ENCODE measurements at places on chromosomes 4 and X.

DNA sequence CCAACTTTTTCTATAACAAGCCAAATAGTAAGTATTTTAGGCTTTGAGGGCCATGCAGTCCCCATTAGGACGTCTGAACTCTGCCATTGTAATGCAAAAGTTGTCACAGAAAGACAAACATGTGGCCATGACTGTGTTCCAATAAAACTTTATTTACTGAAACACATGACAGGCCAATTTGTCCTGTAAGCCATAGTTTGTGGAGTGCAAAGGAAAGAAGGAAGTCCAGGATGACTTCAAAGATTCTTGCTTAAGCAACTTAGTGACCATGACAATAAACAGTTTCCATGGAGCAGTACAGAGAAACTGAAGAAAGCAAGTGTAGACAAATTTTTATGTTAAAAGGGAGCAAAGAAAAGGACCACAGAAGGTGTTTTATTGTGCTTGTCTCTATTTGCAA is 35.0 kb upstream of the MYOZ2 start:
- DNase-seq, result no peak

DNA sequence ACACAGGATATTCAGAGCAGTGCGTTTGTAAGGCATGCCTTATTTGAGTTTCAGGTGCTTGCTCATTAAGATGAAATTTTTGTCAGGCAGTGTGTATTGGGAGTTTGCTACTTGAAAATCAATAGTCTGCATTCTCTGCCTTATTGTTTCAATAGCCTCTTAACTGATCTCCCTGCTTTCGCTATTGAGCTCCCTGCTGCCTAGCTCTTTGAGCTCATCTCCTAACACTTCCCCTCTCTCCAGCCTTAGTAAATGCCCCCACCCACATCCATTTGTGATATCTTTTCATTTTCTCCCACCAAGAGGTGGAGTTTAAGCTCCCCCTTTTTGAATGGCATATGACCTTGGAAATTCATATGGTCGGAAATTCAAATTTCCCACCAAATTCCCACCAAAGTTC is 256.6 kb downstream of the IL1RAPL1 start:
- DNase-seq, result no peak

- no peak for DNase-seq
Observed at GRCh38 chr4:137422666-137423065, 109.6 kb downstream of the PCDH18 start.

- DNase-seq, result peak; percentile 88
Observed at GRCh38 chrX:118345464-118346257, at the start of gene WDR44. Gene WDR44, plus strand, starts transcription at chrX:118346106. Its CDS starts 398 bp downstream, at chrX:118346504.

DNA sequence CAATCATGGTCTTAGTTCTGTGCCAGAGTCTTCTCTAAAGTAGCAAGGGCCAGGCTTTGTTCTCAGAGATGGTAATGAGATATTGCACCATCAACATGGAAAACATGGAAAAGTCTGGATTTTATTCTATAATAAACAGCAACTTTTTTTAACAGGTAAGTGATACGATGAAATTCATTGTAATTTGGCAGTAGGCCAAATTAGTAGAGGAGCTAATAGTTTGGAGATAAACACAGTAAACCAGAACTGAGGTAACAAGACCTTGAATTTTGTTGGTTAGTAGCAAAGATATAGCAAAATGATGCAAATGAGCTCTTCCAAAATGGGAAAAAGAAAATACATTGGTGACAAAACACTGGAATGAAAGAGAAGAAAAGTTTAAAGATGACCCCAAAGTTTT is 126.6 kb downstream of the TET2 start:
- DNase-seq, result no peak

GRCh38 chr4:140450352-140450751 is 22.9 kb upstream of the CLGN start:
- DNase-seq, result no peak

DNA sequence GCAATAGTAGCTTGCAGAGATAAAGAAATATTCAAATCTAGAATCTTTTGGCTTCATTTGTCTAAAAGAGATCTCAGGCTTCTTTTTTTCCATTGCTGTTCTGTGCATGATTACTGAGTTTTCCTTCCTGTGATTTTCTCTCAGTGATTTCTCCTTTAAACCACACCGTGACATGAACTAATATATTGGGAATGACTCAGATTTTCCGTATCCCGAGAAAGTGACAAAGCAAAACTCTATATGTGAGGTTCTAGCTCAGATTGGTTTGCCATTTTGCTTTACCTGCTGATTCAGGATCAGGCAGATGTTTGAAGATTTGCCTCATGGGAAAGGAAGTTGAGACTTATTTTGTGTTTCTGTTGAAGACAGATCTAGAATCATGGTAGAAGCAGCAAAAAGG is 59.4 kb downstream of the MTHFD2L start:
- DNase-seq, result no peak

GRCh38 chrX:134909261-134909660 is 81.5 kb upstream of the SMIM10 start:
- no peak for DNase-seq

- no peak for DNase-seq
Observed at GRCh38 chrX:38000706-38001105, 5.6 kb upstream of the SYTL5 start.

- DNase-seq, result no peak
Observed at GRCh38 chr4:1850276-1850675, 5.7 kb downstream of the LETM1 start.

DNA sequence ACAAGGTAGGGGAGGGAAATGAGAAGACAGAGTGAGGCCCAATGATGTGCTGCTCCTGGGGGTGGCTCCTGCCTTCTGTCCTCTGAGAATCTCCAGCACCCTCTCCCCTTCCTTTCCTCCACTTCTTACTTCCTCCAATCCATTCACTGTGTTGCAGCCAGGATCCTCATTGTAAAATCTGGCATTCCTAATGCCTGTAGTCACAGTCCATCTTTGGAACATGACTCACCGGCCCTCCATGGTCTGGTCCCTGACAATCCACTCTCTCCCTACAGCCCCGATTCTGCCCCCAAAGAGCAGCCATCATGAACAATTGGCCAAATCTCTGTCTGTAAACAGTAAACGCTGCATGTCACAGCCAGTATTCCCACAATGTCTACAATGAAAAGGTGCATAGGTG is 72.9 kb downstream of the CLNK start:
- DNase-seq, result no peak

- DNase-seq, result no peak
Observed at GRCh38 chr4:38231626-38232025, 271.4 kb downstream of the PTTG2 start.

- no peak for DNase-seq
Observed at GRCh38 chr4:94959307-94959706, 201.6 kb downstream of the BMPR1B start.

DNA sequence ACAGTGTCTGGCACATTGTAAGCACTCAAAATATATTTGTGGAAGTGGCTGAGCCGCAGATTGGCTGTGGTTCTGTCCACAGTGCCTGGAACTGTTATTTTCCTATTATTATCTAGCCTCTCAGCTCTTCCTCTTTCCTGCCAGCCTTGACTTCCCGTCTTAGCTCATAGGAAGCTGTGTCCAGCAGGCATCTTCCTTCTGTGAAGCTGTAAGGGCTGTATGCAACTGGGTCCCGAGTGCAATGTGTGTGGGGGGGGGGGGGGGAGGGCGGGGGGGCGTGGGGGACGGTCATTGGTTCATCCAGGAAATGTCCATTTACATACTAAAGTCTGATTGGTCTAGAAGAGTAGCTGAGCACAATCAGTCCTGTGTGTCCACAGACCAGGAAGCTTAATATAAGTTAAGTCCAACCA is 210.7 kb downstream of the PDGFRA start:
- DNase-seq, result no peak

DNA sequence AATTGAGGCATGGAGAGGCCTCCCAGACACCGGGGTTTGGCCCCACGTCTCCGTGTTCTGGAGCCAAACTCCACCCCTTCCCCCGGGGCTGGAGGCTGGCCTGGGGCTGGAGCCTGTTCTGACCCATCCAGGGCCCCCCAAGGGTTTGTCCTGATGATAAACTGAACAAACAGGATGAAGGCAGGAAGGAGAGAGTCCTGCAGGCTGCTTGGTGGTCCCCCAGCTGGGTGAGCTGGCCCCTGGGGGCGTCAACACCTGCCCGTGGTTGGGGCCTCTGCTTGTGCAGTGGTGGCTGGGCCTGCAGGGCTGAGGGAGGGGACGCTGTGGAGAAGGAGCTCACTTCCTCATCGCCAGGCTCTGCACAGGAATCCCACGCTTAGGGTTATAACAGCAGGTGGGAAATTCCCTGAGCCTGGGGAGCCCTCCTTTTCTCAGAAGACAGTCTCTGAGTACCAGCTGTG is 2.3 kb downstream of the SH3TC1 start:
- DNase-seq, result peak; percentile 16

DNA sequence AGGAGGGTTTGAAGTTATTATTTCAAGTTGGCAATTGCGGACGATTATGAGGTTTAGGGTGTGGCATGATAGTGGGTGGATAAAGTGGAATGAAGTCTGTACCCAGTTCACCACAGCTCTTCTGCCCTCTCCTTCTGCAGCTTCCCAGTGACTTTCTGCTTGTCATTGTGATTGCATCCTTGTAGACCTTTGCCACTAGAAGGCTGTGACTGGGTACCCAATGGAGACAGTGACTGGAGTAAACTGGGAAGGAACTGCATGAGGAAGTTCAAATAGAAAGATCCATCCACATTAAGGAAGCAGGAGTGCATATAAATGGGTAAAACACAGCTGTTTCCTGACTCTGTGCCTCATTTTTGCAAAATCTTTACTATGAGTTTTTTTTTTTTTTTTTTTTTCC is 53.5 kb upstream of the SPANXN3 start:
- DNase-seq, result no peak

GRCh38 chr4:149708513-149709130 is 107.0 kb downstream of the IQCM start:
- no peak for DNase-seq

GRCh38 chr4:94909645-94910044 is 151.9 kb downstream of the BMPR1B start:
- DNase-seq, result no peak

- DNase-seq, result no peak
Observed at GRCh38 chrX:136034668-136035067, 49.4 kb downstream of the SLC9A6 start.

DNA sequence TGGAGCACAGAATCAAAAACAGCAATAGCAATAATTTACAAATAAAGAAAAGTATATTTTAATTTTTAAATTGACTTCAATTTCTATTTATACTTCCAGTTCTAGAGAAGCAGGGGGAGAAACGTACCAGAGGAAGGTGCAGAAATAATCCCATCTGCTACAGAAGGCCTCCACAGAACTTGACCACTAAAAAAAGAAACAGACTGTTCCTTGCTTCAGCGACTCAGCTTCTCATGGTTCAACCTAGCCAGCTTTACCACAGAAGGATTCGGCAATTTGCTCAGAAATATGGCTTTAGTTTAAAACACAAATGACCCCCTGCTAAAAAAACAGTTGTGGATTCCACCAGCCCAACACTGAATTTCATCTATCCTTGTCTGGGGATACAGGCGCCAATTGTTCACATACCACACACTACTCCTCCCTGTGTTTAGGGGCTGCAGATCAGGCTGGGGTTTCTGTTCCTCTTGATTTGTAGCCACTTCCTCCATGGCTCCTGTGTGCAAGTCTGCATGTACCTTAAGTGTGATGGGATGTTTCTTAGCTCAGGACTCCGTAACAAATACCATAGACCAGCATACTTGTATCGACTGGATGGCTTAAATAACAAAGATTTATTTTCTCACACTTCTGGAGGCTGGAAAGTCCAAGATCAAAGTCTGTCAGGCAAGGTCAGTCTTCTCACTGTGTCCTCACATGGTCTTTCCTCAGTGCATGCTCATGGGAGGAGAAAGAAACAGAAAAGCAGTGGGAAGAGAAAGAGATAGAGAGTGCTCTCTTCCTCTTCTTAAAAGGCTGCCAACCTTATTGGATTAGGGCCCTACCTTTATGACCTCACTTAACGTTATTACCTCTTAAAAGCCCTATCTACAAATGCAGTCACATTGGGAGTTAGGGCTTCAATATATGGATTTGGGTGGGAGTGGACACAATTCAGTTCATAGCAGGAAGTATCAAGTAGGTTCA is 79.1 kb downstream of the AMOT start:
- DNase-seq, result no peak

DNA sequence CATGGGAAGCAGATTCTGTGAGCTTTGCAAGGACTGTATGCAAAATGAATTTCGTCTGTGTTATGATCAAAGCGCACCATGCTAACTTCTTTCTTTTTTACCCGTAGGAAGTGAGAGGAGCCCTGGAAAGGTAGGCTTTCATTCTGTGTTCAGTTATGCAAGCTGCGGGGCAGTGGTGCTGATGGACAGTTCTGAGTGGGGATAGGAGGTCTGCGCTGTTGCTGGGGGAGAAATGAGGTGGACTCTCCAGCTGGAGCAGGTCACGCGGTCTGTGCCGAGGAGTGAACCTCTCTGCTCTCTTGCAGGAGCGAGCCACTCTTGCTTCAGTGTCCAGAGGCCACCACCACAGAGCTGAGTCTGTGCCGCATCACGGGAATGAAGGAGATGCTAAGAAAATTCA is 4.5 kb downstream of the TRIML1 start:
- no peak for DNase-seq

GRCh38 chrX:127558811-127559210 is 493.4 kb downstream of the ACTRT1 start:
- no peak for DNase-seq

DNA sequence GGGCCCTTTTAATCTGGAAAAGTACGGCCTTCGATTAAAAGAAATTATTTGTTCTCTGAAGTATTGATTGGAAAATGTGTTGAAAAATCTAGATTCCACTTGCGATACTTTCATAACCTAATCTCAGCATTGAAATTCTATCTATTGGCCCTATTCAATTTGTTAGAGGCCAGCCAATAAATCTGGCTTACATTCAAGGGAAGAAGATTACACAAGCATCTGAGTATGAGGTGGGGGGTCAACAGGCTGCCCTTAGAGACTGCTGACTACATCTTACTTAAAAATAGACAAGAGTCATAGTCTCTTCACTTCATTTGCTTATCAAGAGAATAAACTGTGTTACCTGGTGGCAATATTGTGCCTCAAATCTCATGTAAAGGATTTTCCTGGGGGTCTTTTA is 248.0 kb upstream of the KCNIP4 start:
- DNase-seq, result no peak

DNA sequence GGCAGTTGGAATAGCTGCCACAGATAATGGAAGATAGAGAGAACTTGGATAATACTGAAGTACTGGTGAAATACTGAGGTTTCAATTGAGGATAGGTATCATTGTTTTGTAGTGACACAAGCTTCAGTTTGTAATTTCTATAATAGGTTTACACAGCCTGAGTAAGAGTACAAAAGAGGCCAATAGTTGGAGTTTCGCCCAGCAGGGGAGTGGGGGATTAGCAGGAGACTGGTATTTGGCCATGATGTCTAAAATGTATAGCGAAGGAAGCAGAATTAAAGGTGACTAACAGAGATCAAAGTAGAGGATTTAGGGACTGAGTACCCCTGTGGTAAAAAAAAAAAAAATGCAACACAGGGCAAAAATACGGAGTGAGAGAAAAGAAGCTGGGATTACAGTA is 129.5 kb downstream of the KCTD8 start:
- DNase-seq, result no peak

- no peak for DNase-seq
Observed at GRCh38 chr4:181018472-181018871, 1224.7 kb upstream of the TENM3 start.

DNA sequence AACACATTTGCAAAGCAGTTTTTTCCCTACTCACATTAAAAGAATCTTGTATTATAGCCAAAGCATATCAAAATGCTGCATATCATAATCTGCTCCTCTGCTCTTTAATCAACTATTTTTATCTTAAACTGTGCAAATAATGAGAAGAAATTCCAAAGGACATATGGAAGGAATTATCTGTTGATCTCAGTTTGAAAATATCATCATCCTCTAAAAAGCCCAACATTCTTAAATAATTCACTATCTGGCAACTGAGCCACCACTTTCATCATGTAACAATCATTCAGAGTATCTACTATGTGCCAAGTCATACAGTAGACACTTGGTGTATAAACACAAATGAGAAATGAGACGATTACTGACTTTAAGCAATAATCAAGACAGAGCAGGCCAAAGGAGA is 63.0 kb downstream of the PRSS12 start:
- DNase-seq, result no peak
